ENCODE measurements at places on chromosomes 3 and 15.

DNA sequence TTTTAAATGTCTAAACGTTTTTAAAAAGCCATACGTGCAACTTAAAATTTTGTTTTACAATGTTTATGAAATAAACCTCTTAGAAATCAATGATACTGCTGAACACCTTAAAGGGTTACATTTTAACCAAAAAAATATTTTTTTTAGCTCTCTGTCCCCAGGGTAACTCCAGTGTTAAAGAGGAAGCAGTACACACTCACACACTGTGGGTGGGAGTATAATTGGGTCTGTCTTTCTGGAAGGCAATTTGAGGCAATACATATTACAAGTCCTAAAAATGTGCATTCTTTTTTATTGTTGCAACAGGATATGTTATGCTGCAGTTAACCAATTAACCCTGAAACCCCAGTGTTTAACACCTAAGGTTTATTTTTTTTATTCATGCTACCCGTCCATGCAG is 34.1 kb downstream of the WHAMM start:
- no peak for DNase-seq

GRCh38 chr3:42440924-42441323 is 30.5 kb upstream of the LYZL4 start:
- DNase-seq = no peak

DNA sequence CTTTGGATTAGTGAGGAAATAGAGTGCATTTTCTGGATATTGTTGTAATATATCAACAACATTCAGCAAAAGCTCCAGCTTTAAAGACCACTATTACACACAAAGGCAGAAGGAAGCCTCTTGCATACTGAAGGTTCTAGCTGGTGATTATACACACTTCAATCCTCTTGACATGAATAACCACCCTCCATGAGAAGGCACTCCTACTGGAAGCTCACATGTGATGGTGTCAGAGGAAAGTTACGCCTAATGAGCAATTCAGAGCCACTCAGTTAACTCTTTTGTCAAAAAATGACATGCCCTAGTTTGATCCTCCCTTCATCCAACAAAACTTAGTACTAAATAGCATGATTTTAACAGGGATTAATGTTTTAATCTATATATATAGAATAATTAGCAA is 124.6 kb upstream of the LYSMD4 start:
- no peak for DNase-seq

- no peak for DNase-seq
These were observed 3.4 kb downstream of the CLDND1 start for GRCh38 chr3:98519351-98519750.

DNA sequence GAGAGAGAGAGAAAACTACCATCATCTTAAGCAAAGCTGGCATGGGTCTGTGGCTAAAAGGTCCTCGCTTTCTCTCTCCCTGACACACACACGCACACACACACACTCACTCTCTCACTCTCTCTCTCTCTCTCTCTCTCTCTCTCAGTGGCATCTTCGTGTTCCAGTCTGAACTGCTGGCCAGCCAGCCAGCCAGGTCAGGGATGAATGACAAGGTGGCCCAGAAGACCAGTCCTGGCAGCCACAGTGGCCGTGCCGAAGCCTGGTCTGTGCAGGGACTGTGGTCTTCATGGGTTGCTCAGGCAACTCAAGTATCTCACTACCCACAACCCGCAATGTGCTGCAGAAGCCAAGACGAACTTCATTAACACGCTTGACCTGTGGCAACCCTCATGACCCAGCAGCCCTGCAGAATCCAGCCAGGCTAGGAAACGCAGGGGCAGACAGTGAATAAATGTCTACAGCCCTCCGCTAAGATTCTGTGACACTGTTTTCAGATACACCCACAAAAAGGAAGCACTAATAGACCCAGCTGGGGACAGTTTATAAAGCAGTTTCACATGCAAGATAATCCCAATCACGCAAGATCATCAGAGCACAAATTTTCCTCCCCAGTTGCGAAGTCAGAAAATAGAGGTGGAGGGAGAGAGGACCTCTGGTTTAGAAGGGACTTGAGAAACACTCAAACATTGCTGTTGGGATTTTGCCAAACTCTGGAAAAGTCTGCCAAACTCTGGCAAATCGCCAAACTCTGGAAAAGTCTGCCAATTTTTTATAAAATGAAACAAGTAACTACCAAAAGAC is 66.4 kb downstream of the XXYLT1 start:
- DNase-seq = no peak

DNA sequence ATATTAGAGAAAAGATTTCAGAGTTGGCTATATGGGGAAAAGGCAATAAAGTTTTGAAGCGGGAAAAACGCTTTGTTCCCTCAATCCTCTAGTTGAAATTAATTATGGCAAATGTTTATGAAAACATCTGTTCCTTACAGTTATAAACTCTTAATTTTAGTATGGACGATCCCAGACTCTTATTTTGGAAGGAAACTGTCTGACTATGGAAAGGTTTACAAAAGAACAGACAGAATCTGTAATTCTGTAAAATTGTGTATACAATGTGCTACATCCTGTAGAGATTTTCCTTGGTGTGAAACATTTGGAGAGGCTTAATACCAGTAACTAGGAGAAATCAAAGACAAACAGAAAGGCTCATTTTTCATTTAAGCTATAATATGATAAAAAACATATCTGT is 311.8 kb downstream of the TBC1D5 start:
- DNase-seq = no peak

- no peak for DNase-seq
These were observed 393.8 kb downstream of the ZNF385D start for GRCh38 chr3:21357241-21357640.

DNA sequence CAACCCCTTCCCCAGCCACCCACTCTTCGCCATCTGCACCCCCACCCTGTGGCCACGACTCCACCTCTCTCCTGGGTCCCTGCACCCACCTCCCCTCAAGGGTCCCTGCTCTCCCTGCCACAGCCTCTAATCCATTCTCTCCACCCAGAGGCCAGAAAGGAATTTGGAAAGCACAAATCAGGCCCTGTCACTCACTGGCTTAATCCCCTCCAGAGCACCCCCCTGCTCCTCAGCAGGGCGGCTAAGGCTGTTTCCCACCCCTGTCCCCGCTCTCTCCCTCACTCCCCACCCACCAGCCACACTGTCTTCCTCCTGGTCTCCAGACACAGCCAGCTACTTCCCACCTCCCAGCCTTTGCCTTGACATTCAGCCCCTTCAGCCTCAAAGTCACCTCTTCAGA is 150.0 kb upstream of the LINGO1 start:
- no peak for DNase-seq

DNA sequence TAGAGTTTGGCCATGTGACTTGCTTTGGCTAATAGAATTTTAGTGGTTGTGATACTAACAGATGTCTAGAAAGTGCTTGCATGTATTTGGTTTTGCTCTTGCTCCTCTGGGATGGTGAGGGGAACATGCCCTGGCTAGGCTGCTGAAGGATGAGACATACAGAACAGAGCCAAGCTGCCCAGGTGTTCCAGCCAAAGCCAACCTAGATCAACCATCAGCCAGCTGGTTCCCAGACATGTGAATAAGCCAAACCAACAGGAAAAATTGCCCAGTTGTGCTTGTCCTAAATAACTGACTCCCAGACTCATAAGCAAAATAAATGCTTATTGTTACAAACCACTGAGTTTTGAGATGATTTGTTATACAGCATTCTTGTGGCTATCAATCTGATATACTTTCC is 292.6 kb downstream of the SUCLG2 start:
- no peak for DNase-seq

GRCh38 chr3:128296469-128297251 is 143.4 kb downstream of the EEFSEC start:
- DNase-seq = no peak

- no peak for DNase-seq
These were observed 37.1 kb downstream of the MRPL46 start for GRCh38 chr15:88430051-88430450.

DNA sequence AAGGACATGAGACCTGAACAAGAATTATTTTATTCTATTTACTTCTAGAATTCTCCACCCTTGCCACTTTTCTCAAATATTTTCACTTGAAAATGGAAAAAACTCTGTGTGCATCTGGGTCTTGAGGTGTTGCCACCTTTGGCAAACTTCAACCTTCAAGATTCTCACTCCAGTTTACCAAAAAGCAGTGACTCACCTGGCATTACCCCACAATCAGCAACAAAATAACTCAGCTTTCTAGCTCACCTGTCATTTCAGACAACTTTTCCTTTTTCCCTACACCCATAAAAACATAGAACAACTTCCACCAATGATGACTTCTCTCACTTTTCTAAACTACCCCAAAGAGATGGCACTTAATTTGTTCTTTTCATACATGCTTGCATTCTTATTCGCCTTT is 115.8 kb downstream of the DUT start:
- DNase-seq = no peak

GRCh38 chr3:154799800-154800199 is 280.3 kb upstream of the MME start:
- no peak for DNase-seq

- no peak for DNase-seq
These were observed 8.3 kb downstream of the BMF start for GRCh38 chr15:40100123-40100946.

GRCh38 chr15:39132954-39133600 is 447.8 kb upstream of the THBS1 start:
- no peak for DNase-seq

DNA sequence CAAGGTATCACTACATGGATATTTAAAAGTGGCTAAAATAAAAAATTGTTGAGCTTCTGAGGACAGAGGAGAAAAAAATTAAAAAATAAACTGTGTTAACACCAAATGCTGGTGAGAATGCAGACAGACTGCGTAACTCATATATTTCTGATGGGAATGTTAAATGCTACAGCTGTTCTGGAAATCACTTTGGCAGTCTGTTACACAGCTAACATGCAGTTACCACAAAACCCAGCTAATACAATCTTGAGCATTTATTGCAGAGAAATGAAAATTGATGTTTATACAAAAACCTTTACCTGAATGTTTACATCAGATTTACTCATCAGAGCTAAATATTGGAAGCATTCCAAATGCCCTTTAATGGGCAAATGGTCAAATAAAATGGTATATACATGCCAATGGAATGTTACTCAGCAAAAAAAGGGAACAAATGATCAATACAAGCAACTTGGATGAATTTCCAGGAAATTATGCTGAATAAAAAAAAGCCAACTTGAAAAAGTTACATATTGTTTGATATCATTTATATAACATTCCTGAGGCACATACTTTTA is 24.6 kb downstream of the MNS1 start:
- DNase-seq = no peak

- no peak for DNase-seq
These were observed 404.7 kb downstream of the SOX2 start for GRCh38 chr3:182116386-182116785.

- DNase-seq = no peak
These were observed 784.0 kb downstream of the ZPLD1 start for GRCh38 chr3:103218793-103219192.

- DNase-seq = no peak
These were observed 23.7 kb upstream of the CCDC174 start for GRCh38 chr3:14627815-14628214.

- DNase-seq = no peak
These were observed 1028.3 kb upstream of the NR2F2 start for GRCh38 chr15:95302206-95302605.

GRCh38 chr3:146974001-146974400 is 368.9 kb upstream of the PLSCR5 start:
- DNase-seq = no peak

GRCh38 chr15:27234593-27234992 is 263.6 kb downstream of the GABRG3 start:
- DNase-seq = no peak

GRCh38 chr15:57462381-57462780 is 86.1 kb downstream of the CGNL1 start:
- no peak for DNase-seq

DNA sequence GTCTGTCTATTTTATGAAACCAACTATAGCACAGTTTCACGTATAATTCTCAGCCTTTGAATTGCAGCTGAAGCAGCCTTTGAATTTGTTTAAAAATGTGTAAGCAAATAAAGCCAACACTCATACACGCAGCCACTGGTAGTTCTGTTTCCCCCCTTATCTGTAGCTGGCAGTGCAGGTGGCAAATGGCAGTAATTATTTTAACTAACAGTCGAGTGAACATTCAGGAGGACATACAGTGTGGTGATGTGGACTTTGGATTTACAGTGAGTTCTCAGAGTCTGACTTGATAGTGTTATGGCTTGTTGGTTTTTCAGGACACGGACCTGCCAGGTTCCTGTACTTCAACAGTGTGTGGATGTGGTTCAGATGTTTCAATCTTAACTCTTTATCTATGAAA is 64.0 kb upstream of the SKOR1 start:
- no peak for DNase-seq

DNA sequence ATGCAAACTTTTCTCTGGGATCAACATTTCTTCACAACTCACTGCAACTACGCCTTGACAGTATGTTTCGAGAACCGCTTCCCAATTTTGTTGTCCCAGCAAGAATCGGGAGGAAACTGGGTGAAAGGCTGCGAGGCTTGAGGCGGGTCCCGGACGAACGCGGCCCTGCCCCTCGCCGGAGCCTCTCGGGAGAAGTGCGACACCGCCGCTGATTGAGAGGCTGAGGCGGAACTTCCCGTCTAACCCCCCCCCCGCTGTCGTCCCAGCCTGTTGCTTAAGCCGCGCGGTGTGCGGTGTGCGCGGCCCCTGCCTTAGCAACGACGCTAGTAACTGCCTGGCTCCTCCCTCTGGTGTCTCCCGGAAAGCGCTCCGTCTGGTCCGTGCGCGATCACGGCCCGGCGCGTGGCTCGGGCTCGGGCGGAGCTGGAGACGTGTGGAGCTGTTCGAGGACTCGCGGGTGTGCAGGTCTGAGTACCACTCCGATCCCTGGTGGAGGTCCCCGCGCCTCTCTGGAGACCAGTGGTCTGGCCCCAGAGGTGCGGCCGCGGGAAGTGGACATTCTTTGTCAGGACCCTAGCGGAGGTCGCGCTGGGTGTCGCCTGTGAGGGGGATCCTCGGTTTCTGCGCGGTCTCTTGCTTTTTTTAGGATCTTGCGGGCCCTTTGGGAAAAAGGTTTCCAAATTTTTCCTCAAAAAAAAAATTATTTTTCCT is at the start of the genes DTWD1 and FAM227B:
Gene DTWD1 (plus strand): TSS at position 391 of the 711 bp plus-strand sequence. CDS start 4,120 bp downstream, outside the sequence.
Gene FAM227B (minus strand): TSS at position 161 of the 711 bp plus-strand sequence. CDS start 5,647 bp downstream, outside the sequence.
- peak; percentile 61 for DNase-seq

DNA sequence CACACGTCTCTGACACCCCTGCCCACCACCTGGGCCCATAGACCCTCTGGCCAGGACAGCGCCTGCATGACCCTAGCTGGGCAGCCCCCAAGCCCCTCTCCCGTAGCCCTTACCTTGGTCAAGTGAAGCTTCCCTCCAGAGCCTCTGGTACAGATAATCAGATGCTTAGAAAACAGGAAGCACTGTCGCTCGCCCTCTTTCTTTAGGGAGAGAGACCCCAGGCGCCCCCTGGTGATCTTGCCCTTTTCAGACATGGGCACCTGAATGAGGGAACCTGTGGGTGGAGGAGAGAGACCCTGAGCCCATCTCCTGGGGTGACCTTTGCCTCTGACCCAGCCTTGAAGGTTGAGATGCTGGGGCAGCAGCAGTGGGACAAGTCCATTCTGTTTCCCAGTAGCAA is 65.4 kb downstream of the RASGRF1 start:
- DNase-seq = no peak

DNA sequence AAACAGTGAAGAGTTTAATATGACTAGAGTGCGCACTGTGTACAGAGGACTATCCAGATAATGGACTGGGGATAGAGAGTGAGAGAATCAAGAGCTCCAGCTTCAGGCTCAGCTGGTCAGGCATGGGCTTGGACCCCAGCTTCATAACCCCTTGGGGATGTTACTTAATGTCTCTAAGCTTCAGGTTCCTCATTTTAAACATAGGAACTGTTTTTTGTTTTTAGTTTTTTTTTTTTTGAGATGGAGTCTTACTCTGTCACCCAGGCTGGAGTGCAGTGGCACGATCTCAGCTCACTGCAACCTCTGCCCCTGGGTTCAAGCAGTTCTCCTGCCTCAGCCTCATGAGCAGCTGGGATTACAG is 9.9 kb upstream of the BRPF1 start:
- no peak for DNase-seq

GRCh38 chr3:118505784-118506183 is 528.9 kb downstream of the IGSF11 start:
- DNase-seq = no peak

Measured in GM19239 (cell line).